ENCODE measurements at places on chromosomes 6 and 20.

DNA sequence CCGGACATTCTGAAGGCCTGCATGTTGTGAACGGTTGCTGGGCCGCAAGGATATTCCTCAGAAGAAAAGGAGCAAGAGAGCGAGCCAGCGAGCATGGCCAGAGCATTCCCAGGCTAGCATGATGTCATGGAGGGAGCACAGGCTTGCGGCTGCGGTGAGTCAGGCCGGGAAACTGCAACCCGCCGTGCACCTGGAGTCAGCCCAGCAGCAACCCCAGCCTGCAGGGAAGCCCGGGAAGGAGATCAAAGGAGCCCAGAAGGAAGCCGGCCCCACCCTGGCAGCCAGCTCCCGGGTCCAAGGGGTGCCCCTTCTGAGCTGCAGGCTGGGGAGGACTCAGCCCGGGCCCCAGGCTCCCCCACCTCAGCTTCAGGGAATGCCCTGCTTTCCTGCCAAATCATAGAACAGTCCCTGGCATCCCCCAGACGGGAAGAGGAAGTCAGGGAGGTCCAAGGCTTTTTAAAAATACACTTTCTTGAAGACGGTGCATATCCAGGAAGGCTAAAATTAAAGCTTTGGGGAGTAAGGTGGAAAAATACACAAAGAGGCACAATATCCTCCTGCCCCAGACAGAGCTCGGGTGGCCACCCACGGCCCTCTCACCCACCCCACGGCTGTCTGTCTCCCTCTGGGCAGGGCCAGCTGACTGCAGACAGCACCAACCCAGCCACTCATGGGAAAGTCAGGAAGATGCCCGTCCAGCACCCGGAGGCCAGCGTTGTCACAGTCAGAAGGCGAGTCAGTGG lies 53.7 kb downstream of the BMP7 start:
- DNase-seq: peak; percentile 90

DNA sequence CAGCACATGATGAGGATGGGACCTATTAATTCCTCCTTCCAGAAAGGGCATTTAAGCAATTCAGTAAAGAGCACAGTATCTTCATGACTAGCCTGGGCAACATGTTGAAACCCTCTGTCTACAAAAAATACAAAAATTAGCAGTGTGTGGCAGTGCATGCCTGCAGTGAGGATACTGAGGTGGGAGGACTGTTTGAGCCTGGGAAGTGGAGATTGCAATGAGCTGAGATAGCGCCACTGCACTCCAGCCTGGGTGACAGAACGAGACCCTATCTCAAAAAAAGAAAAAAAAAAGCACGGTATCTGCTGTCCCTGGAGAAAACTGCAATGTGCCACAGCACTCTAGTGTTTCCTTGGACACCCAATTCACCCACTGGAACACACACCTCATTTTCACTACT lies 18.4 kb downstream of the SAMD3 start:
- no peak for DNase-seq

GRCh38 chr20:53448875-53449274 lies 144.8 kb downstream of the ZNF217 start:
- no peak for DNase-seq

DNA sequence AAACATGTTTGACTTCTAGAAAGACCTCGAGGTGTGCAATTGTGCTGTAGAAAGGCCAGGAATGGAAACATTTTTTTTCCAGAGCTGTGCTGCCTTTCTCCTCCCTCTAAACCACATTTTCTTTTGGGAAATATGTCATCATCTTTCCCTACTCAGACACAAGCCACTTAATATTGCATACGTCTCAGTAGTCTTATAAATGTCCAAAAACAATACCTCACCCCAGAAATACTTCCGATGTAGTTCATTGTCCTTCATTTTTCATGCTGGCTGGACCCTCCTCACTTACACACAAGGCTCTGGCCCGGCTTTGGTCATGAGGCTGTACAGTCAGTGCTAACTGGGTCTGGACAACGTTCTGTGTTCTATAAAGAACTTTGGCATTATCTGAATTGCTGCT lies 126.4 kb downstream of the SCML4 start:
- DNase-seq: no peak

- DNase-seq: no peak
These were observed 28.4 kb upstream of the FOXC1 start for GRCh38 chr6:1581120-1581991.

DNA sequence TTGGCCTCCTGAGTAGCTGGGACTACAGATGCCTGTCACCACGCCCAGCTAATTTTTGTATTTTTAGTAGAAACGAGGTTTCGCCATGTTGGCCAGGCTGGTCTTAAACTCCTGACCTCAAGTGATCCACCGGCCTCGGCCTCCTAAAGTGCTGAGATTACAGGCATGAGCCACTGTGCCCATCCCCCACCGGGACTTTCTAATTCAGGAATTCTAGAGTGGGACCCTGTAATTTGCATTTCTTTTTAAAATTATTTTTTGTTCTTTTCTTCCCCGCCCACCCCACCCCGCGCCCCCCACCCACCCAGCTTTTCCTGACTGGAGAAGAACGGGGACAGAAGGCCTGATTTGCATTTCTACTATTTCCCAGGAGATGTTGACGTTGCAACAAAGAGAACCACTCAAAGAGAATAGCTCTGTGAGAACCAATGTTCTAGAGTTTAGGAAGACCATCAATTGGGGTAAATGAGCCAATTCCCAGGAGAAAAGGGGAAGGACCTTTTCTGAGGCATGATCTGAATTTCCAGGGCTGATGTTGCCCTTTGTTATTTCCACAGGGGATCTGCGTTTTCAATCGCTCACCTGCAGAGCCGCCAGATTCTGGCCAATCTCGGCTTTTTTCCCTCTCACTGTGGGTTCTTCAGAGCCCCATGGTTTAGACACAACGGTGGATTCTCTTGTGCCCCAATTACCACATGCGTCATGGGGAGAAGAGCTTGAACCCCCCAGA lies 33.2 kb upstream of the TFAP2C start:
- DNase-seq: no peak

GRCh38 chr6:31776485-31776988 lies 591 bp downstream of the VWA7 start:
- no peak for DNase-seq

DNA sequence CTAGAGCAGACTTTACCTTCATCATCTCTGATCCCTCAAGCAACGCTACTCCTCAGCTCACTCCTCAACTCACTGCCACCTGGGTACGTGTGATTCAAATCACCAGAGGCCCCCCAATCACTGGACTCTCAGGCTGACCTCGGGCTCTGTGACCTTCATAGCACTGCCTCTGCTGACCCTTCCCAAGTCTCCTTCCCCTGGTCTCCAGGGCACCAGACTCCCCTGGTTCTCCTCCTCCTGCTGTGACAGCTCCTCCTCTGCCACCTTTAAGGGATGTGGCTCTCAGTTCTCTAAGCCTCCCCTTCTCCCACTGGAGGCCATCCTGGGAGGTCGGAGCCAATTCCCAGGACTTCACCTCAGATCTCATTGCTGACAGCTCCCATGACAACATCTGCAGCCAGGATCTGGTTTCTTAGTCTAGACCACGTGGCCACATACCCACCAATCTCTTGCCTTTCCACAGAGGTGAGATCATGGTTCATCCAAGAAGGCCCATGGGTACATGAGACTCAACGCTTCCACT lies 90.4 kb downstream of the NFATC2 start:
- no peak for DNase-seq

- no peak for DNase-seq
These were observed 199.5 kb upstream of the FAM83B start for GRCh38 chr6:54646951-54647664.

- DNase-seq: no peak
These were observed 18.6 kb upstream of the MCM3 start for GRCh38 chr6:52303178-52303577.

DNA sequence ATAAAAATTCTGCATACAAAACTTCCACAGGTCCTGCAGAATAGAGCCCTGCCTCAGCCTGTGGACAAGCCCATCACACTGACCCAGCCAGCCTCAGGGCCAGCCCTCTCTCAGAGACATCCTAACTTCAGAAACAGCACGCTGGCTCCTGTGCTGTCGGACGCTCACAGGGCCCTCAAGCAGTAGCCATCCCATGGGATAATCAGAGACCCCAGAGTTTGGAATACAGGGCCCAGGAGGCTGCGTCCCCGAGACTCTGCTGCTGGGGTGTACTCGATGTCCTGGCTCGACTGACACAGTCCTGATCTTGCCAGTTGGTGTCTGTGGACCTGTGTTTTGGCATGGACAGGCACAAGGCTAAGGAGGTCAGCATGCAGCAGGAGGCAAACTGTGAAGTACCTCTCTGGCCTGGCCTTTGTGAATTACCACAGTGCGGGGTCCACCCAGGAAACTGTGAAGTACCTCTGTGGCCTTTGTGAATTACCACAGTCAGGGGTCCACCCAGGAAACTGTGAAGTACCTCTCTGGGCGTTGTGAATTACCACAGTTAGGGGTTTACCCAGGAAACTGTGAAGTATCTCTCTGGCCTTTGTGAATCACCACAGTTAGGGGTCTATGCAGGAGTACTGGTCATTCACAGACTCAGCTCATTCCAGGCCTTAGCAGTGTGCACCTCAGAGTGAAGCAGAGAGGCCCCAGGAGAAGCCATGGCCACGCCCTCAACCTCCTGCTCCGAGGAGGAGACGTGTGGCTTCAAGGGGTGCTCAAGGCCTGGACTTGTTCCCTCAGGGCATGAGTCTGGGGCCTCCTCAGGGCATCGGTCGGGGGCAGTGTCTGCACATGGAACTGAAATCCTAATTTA lies 212.4 kb downstream of the SYNDIG1 start:
- DNase-seq: no peak

GRCh38 chr20:58822149-58822548 lies 28.6 kb downstream of the GNAS-AS1 start:
- DNase-seq: no peak

GRCh38 chr20:32779500-32780211 lies 17.5 kb downstream of the DNMT3B start:
- no peak for DNase-seq

- DNase-seq: no peak
These were observed 34.0 kb downstream of the NT5E start for GRCh38 chr6:85483846-85484245.

DNA sequence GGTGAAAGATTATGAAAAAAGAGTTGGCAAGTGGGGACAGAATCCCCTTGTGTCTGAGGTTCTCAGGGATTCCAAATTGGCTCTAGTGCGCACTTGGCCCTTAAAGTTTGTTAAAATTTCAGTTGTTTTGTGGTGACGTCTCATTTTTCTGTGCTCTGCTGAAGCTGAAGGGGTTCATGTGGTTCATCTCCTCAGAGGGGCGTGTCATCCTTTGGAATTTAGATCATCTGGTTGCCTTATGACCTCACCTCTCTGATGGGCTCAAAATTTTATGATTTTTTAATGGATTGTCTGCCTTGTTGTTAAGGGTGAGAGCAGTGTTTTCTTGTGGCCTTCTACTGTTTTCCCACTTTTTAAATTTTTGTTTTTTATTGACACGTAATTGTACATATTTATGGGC lies 20.3 kb downstream of the CYB5R4 start:
- DNase-seq: peak; percentile 58

DNA sequence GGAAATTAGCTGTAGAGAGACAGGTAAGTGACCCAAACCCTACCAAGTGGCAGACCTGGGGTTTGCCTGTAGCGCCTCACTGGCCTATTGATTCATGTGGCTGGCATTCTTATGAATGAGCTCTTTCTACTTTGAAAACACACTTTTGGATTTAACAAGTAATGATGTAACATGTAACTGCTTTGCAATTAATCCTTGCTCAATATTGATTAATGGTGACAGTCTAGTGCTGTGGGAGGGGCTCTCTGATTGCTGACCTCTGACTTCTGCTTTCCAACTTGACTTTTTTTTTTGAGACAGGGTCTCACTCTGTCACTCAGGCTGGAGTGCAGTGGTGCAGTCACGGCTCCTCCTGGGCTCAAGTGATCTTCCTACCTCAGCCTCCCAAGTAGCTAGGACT lies 82.7 kb downstream of the TIAM2 start:
- no peak for DNase-seq

- no peak for DNase-seq
These were observed 1.3 kb upstream of the L3MBTL1 start for GRCh38 chr20:43506238-43506637.

DNA sequence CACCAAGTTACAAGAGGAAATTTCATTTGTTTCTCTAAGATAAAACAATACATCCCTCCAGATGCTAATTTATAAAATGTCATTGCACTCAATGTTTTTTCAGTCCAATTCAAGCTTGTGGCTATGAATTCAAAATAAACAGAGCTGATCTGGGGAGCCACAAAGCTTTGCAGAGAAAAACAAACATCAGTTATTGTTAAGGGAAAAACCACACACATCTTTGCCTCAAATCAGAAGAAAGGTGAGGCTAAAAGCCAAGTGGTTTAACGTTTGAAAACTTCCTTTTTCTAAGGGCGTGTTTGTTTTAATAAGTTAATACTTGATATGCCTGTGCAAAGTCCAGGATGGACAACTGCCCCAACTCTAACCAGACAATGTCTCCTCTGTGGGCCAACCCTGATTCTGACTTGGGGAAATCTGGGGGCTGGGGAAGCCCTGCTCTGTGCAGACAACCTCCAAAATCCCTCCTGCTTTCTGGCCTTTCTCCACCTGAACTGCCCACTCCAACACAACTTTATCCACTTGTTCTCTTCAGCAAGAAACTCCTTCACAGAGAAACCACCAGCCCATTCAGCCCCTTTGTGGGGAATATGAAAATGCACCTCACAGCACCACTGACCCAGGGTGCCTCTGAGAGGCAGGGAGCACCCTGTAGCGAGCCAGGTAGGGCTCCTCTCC lies 44.6 kb upstream of the NT5E start:
- DNase-seq: no peak

GRCh38 chr6:129875610-129876520 lies 14.8 kb upstream of the TMEM244 start:
- no peak for DNase-seq

DNA sequence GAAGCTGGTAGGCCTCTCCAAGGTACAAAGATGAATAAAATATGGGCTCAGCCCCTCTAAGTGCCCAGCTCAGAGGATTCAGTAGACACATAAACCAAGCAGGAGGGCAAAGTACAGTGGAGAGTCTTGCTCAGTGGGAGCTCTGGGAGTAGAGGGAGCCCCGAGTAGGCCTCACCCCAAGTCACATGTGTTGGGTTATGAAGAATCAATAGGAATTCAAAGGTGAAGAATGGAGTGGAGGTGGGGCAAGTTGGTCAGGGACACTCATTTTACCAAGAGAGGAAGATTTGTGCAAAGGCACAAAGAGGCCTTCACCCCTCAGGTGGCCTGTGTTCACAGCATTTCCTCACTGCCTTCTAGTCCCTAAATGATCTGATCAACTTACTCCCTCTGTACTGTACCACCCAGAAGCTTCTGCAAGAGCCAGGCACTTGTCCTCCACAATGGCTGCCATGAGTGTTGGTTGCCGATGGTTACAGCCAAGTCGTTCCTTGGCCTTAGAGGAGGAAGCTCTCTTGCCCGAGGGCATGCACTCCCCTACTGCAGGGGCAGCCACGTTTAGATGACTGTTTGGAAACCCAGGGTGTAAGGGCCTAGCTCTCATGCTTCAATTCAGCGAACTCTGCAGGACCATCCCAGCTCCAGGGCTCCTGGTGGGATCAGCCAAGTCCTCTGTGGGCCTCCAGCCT lies 6.7 kb upstream of the CDKN1A start:
- peak; percentile 58 for DNase-seq

DNA sequence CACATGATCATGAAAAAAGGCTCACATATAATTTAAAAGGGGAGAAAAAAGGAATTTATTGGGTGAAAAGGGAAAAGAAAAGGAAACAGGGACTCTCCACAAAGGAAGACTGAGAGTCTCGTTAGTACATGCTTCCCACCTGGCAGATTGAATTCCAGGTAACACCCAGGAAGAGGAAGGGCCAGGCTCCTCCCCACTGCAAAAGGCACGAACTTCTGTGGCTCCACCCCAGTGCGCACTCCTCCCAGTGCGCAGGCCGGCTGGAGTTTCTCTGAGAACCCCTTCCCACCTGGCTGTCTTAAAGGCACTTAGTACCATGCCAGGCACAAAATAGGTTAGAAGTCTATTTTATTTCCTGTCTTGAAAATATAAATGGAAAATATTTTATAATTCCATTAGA lies 129.8 kb downstream of the COL12A1 start:
- DNase-seq: no peak

Data from EL (cell line).